ENCODE measurements at places on chromosomes 12 and 14. TPM values are rescaled to one million over a fixed set of nuclear protein-coding genes. Genes with fewer than 3 reads are reported as not detected.

ACOT6 gene
- total RNA-seq, result not detected

MANSC4 gene
- not detected for total RNA-seq

AQP6 gene
- under 0.01 TPM for total RNA-seq

YARS2 gene
- total RNA-seq, result 34.2 TPM

TMPRSS12 gene
- total RNA-seq, result not detected

MEG3 gene
- total RNA-seq, result 69.5 TPM

GLS2 gene
- total RNA-seq, result 2.2 TPM
